Activated naive CD4-positive, alpha-beta T cell treated with anti-CD3 and anti-CD28 coated beads for 36 hours (primary cell): ENCODE measurements at places on chromosomes 5 and 9.

DNA sequence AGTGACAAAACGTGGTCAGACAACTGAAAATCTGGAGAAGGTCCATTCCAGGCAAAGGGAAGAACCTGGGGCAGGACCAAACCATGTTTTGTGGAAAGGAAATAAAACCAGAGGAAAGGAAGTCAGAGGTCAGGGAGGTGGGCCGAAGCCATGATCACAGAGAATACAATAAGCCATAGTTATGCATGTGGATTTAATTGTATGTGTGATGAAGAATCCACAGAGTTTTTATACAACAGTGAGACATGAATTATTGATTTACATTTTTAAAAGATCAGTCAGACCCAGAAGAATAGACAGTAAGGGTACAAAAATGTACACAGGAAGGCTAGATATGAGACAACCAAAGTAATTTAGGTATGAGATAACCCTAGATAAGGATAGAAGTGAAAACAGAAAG, 20.8 kb downstream of the TTC33 start:
- DNase-seq = no peak

GRCh38 chr5:17340819-17341218, 123.4 kb downstream of the BASP1 start:
- DNase-seq = no peak

DNA sequence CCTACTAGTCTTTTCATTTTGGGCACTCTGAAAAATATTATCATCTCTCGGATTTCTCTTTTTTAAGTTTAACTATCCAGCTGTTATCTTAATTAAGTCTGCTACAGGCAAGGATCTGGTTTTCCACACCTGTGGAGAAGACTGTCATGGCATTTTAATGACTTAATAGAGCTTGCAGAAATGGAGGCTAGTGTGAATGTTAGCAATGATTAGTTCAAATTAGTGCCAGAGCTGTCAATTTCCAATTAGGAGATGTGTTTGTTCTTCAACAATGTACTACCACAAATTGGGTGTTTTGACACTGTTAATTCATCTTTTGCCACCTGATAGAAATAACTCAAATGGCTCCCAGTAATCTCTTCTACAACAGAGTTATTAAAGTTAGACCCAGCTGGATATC, 2023.0 kb upstream of the CDH9 start:
- no peak for DNase-seq

GRCh38 chr9:28209130-28209529, 635.8 kb upstream of the C9orf72 start:
- DNase-seq = no peak
